Uterus (tissue), 4 donors: ENCODE measurements at places on chromosomes 6 and 20. TPM values are rescaled to one million over a fixed set of nuclear protein-coding genes. Genes with fewer than 3 reads are reported as not detected.

DNA sequence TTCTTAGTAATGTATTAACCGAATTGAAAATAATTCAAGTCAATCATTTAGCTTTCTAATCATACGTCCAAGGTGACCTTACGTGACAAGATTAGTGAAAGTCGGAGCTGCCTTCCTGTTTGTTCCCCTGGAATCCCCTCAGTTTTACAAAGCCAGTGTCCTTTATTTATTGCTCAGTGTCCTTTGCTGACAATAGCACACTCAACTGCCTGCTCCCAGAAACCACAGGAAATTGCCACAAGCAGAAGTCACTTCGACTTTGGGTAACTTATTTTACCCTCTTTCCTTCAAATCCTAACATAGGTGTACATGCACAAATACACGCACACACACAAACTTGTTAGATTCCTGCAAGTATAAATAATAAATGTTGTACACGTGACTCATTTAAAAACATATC lies 1167.7 kb upstream of the ADGRB3 start:
- no peak for DNase-seq

- no peak for DNase-seq
These were observed 847.0 kb downstream of the PHF3 start for GRCh38 chr6:64482631-64483030.

The SMLR1 gene
- not detected for total RNA-seq

- DNase-seq, result no peak
These were observed 48.7 kb upstream of the FAM83D start for GRCh38 chr20:38877483-38877882.

DNA sequence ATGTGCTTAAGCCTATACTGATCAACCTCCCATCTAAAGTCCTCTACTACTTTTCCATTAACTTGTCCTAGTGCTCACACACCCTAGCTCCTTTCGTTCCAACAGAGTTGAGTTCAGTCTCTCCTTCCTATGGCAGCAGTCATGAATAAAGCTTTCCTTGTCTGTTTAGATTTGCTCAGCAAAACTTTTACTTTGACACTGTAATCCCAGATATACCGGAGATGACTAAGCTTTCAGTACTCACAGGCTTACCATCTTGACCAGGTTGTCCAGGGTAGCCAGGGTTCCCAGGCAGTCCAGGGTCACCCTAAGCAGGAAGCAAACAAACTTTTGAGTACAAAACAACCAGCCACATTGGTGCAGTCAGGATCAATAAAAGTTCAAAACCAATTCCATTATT lies 90.7 kb downstream of the COL21A1 start:
- DNase-seq, result no peak

The IMPG1 gene
- not detected for total RNA-seq

- DNase-seq, result no peak
These were observed 53.6 kb downstream of the KAT14 start for GRCh38 chr20:18191306-18191705.

- DNase-seq, result no peak
These were observed 100.1 kb downstream of the ASXL1 start for GRCh38 chr20:32458061-32458836.

- no peak for DNase-seq
These were observed 1.5 kb upstream of the NEDD9 start for GRCh38 chr6:11233673-11234573.

DNA sequence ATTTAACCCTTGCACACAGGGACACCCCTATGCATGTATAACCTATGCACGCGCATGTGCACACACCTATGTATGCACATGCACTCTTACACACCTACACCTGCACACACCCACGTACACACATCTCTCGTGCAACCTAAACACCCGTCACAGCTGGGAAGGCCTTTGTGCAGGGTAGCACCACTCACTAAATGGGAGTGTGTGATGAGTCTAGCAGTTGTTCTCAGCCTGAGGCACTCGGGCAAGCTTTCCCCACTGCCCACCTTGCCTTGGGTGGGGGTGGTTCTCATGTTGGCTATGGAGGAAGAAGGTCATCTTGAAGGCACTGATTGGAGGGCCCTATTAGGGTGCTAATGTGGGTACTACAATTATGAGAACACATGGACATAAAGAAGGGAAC lies 85.8 kb downstream of the DLL1 start:
- DNase-seq, result no peak

- DNase-seq, result no peak
These were observed 7.0 kb upstream of the ID4 start for GRCh38 chr6:19830171-19830570.

The FKBP1C gene
- not detected for total RNA-seq

- DNase-seq, result no peak
These were observed 111.9 kb downstream of the TBC1D7 start for GRCh38 chr6:13216236-13217014.

GRCh38 chr6:161273752-161274487 lies at the start of gene AGPAT4:
Gene AGPAT4, minus strand, starts transcription at chr6:161274061. Its CDS starts 41,848 bp downstream, at chr6:161232213.
- peak; percentile 55 for DNase-seq

The PKIG gene
- total RNA-seq, result 108 TPM

GRCh38 chr20:21173485-21173884 lies 47.6 kb downstream of the KIZ start:
- DNase-seq, result no peak

The DTNBP1 gene
- 19.8 TPM for total RNA-seq

GRCh38 chr6:170043881-170044790 lies 246.7 kb downstream of the DLL1 start:
- DNase-seq, result no peak

- DNase-seq, result no peak
These were observed 20.4 kb downstream of the IL20RA start for GRCh38 chr6:137024237-137024990.

DNA sequence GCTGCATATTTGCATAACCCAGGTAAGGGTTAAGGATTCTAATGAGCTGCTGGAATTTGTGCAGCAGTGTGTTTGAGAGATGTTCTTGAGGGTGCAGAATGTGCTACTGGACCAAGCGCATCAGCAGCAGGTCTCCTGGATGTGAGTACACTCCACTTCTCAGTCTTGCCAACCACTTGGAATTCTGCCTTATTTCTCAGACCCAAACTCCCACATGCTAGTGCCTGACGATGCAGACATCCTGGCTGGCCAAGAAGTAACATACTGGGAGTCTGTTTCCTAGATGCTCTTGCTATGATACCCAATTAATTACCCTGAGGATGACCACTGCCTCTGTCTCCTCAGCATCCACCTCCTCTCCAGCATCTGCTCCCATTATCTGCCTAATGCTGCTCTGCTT lies 186.6 kb downstream of the MOXD1 start:
- DNase-seq, result no peak

DNA sequence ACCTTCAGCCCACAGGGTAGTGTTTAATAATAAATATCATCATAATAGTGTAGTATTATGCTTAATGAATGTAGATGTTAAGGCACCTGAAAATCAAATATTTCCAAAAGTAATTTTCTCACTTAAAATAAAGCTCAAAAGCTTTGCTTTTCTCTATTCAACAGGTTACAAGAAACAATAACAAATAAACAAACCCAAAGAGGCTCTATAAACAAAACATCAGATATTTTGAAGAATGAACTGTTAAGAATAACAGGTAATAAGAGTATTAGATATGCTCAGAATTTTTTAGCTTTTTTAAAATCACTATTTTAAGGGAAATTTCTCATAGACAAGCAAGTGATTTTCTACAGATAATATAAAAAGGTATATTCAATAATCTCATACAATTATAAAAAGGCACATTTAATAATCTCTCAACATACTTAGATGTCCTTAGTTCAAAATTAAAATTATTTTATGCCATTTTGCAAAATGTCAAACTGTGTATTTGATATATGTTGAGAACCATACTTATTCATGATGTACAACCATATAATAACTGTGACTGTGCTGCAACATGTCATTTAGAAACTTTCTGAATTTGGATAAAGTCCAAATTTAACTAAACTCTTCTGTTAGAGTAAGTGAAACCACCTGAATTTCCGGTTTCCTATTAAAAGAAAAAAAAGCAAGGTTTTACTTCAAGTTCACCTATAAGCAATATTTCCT lies 35.8 kb downstream of the PHIP start:
- no peak for DNase-seq

- no peak for DNase-seq
These were observed 106.6 kb downstream of the SGK1 start for GRCh38 chr6:134211297-134211696.

DNA sequence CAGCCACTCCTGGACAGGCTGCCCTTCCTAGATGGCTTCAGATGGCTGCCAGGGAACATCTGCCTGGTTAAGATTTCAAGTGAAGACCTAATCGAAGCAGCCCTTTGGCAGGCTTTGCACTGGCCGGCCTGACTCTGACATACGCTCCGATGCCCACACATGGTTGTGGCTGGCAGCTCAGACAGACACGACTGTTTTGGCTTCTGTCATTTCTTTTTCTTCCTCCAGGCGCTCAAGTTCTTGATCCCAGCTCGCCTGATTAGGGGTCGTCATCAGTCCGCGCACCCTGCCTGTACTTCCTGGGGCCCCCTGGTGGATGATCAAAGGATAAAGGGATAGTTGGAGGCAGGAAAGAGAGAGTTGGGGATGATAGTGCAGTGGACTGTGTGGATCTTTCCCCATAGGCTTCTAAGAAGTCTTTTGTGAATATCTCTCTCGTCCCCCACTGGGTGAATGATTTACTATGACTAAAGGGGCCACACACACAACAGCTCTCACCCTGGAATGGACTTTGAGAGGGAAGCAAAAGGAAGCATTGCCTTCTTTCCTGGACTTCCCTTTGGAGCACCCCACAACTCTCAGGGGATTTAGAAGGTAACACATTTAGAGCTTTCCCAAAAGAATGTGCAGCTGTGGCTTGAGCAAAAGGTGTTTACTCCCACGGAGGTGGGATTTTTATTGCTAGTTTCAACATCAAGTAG lies 21.4 kb upstream of the TRAM2 start:
- DNase-seq, result peak; percentile 69

The TSBP1 gene
- total RNA-seq, result not detected

DNA sequence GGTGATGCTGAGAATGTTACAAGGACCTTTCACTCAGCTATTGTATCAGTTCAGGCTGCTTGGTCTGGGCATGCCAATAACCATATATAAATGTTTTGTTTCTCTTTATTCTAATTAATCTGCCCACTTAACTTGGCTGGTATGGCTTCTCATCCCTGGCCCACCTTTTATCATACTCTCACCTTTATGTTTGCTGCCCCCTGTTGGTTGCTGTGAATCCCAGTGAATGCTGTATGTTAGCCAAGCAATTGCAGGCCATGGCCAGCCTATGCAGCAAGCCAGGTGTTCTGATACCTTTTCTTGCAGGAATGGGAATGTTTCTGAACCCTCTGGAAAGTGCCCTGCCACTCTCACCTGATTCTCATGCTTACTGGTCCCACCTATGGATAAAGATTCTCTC lies 54.6 kb downstream of the PCSK2 start:
- no peak for DNase-seq

GRCh38 chr6:69427882-69428281 lies 368.9 kb downstream of the LMBRD1 start:
- no peak for DNase-seq

The LY86 gene
- total RNA-seq, result 4.4 TPM

- DNase-seq, result no peak
These were observed 10.8 kb upstream of the EYA2 start for GRCh38 chr20:46883892-46884291.

The TRMT6 gene
- 11.9 TPM for total RNA-seq

- no peak for DNase-seq
These were observed 621.5 kb downstream of the TENT5A start for GRCh38 chr6:81130969-81131368.

- no peak for DNase-seq
These were observed 38.9 kb upstream of the SLC4A11 start for GRCh38 chr20:3277686-3278465.

The REV3L gene
- 168 TPM for total RNA-seq

The PTCHD4 gene
- 3.1 TPM for total RNA-seq

The MDC1 gene
- total RNA-seq, result 61.9 TPM

DNA sequence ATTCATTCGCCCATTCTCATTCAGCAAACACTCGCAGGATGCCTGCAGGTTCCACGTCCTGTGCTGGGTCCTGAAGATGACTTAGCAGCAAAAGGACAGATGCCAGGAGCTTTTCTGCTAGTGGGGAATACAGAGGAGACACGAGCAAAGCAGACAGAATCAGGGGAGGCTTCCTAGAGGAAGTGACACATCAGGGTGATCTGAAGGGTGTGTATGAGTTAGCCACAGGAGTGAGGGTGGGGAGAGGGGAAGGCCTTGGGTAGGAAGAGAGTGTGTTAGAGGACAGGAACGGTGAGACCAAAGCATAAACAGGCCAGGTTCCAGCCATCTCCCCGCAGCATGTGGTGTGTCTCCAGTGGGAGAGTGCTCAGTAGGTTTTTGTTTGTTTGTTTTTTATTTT lies 73.4 kb upstream of the GTSF1L start:
- DNase-seq, result no peak

DNA sequence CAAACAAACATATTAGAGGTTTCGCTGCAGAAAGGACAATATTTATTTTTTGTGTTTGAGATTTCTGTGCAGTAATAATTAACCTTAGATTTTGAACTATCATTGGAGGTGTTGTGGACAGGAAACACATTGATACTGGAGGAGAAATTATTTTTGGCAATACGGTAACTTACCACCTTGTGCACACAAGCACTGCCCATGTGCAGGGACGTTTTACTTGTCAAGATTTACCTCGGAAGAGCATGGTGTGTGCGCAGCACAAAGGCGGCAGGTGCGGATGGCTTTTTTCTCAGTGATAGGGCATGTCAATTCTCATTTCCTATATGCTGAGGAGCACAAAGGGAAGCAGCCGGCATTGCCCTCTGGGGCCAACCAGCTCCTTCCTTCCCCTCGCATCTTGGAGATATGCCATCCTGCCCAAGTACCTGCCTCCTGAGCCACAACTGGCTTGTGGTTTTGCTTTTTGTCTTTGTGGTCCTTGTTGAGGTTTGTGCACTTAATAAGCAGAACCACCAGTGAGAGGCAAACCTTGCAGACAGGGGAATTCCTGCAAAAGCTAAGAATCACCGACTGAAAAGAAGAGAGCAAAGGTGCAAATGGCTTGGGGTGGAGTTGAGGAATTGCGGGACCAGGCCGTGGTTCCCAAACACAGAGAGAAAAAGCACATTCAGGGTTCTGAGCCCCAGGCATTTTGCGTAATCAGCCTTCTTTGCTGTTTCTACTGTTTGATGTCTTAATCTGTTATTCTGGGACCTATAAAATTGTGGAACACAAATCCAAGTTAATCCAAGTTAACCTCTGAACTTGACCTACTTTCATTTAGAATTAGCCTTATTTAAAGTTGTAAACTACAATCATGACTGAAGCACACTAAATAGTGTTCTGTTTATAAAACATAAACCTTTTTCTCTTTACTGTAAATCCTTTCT lies 21.9 kb downstream of the SAMD5 start:
- DNase-seq, result no peak

The ANKRD66 gene
- total RNA-seq, result 2.3 TPM

DNA sequence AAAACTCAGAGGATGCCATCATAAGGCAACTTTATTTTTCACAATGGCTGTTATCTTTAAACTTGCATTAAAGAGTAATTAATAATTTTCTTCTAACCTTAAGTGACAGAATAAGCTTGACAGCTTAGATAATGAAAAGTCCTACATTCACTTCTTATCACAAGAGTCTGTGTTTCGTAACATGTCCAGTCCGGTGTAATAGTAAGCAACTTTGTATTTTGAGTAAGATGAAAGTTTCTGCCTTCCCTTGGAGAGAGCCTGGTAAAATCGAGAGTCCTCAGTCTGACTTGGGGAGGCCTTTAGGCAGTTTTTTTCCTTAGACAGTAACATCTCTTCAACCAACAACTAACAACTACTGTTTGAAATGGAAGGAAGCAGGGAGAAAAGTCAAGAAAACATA lies 195.6 kb downstream of the GRM1 start:
- no peak for DNase-seq
